Liver (tissue), 10 donors: ENCODE measurements at places on chromosomes 12 and 14. TPM values are rescaled to one million over a fixed set of nuclear protein-coding genes. Genes with fewer than 3 reads are reported as not detected.

DNA sequence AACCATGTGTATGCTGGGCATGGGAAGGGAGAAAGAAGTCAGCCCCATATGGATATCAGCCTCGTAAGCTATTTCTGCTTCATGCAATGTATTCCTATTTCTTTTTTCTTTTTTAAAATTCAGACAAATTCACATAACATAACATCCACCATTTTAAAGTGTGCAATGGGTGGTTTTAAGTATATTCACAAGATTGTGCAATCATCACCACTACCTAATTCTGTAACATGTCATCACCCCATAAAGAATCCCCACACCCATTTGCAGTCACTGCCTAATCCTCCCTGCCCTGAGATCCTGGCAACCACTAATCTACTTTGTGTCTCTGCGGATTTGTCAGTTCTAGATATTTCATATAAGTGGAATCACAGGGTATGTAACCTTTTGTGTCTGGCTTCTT is 9.5 kb downstream of the POMT2 start:
- H3K4me1 ChIP-seq, result peaks cover 3% of the 10 kb centered on the region
- no peaks in the 10 kb centered on the region for H3K36me3 ChIP-seq
- H3K27me3 ChIP-seq, result no peaks in the 10 kb centered on the region

GRCh38 chr12:101231636-101232035 is 21.6 kb upstream of the SLC5A8 start:
- H3K27ac ChIP-seq, result no peak overlapping the region
- no peaks in the 10 kb centered on the region for H3K27me3 ChIP-seq
- DNase-seq, result no peak
- no peaks in the 10 kb centered on the region for H3K36me3 ChIP-seq
- no peak overlapping the region for H3K4me3 ChIP-seq

DNA sequence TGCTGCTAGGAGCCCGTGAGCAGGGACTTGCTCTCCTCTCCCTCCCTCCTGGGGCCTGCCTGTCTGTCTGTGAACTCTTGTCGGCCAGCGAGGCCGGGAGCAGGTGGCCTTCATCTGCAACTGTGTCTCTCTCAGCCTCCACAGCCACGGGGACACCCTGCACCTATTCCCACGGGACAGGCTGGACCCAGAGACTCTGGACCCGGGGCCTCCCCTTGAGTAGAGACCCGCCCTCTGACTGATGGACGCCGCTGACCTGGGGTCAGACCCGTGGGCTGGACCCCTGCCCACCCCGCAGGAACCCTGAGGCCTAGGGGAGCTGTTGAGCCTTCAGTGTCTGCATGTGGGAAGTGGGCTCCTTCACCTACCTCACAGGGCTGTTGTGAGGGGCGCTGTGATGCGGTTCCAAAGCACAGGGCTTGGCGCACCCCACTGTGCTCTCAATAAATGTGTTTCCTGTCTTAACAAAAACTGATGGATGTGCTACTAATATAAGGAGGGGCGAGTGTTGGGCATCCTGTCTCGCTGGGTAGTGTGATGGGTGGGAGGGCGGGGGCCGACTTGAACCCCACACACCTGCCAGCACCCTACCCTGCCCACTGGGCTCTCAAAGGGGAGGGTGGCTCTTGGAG is 34.8 kb downstream of the MEG3 start:
- no peak overlapping the region for H3K4me3 ChIP-seq
- H3K4me1 ChIP-seq, result no peaks in the 10 kb centered on the region
- H3K27me3 ChIP-seq, result no peaks in the 10 kb centered on the region
- no peaks in the 10 kb centered on the region for H3K36me3 ChIP-seq

- no peak for DNase-seq
- no peak overlapping the region for H3K27ac ChIP-seq
- no peaks in the 10 kb centered on the region for H3K27me3 ChIP-seq
- no peaks in the 10 kb centered on the region for H3K36me3 ChIP-seq
- no peaks in the 10 kb centered on the region for H3K4me1 ChIP-seq
Measured at GRCh38 chr14:76098047-76098446, 53.7 kb upstream of the GPATCH2L start.

- H3K27ac ChIP-seq, result no peak overlapping the region
- H3K4me3 ChIP-seq, result no peak overlapping the region
- no peak for DNase-seq
- H3K4me1 ChIP-seq, result no peaks in the 10 kb centered on the region
- H3K36me3 ChIP-seq, result no peaks in the 10 kb centered on the region
- no peaks in the 10 kb centered on the region for H3K27me3 ChIP-seq
Measured at GRCh38 chr12:131327521-131328488, 374.1 kb downstream of the ADGRD1 start.

Gene TPI1
- total RNA-seq, result 190 TPM

GRCh38 chr12:122558745-122559641 is 31.9 kb downstream of the KNTC1 start:
- peaks cover 4% of the 10 kb centered on the region for H3K36me3 ChIP-seq
- no peaks in the 10 kb centered on the region for H3K4me1 ChIP-seq
- DNase-seq, result no peak
- H3K27ac ChIP-seq, result no peak overlapping the region

DNA sequence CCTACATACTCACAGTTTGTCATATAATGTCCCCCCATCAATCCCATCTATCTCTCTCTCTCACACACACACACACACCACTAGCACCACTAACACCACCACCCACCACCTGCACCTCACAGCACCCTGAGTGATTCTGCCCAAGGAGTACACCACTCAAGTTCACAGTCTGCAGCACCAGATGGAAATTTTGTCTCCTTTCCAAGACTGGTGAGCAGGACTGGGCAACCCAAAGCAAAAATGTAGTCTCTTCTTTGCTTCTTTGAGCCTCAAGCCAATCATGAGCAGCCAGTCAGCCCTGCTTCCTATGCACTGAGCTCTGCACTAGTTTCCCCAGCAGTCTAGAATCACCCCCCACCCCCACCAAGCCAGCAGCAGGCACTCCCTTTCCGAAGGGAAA is 15.0 kb upstream of the ARMH4 start:
- H3K27me3 ChIP-seq, result no peaks in the 10 kb centered on the region
- H3K4me1 ChIP-seq, result no peaks in the 10 kb centered on the region
- H3K4me3 ChIP-seq, result no peak overlapping the region
- no peak for DNase-seq
- no peak overlapping the region for H3K27ac ChIP-seq

DNA sequence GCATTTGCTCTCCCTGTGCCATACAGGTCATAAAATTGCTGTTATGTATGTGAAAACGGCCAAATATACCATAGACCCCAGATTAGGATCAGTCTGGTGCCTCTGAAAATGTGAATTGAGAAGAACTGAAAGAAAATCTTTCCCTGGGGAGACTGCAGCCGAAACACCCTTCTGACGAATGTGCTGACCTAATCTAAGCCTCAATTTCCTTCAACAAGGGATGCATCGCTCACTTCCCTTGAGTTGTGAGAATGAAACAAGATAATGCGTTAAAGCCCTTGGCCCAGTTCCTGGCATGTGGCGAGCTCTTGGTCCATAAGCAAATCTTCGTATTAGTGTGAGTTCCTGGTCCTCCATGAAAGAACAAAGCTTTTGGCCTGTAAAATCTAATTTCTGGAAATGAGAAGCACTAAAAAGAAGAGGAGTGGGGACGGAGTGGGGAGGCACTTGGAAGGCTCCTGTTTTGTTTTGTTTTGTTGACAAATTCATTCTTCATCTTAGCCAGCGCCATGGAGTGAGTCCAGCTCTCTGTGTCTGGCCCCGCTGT is 49.5 kb upstream of the RTRAF start:
- H3K4me1 ChIP-seq, result no peaks in the 10 kb centered on the region
- no peak for DNase-seq
- no peak overlapping the region for H3K27ac ChIP-seq
- no peak overlapping the region for H3K4me3 ChIP-seq

Gene CNTN1
- 0.25 TPM for total RNA-seq

DNA sequence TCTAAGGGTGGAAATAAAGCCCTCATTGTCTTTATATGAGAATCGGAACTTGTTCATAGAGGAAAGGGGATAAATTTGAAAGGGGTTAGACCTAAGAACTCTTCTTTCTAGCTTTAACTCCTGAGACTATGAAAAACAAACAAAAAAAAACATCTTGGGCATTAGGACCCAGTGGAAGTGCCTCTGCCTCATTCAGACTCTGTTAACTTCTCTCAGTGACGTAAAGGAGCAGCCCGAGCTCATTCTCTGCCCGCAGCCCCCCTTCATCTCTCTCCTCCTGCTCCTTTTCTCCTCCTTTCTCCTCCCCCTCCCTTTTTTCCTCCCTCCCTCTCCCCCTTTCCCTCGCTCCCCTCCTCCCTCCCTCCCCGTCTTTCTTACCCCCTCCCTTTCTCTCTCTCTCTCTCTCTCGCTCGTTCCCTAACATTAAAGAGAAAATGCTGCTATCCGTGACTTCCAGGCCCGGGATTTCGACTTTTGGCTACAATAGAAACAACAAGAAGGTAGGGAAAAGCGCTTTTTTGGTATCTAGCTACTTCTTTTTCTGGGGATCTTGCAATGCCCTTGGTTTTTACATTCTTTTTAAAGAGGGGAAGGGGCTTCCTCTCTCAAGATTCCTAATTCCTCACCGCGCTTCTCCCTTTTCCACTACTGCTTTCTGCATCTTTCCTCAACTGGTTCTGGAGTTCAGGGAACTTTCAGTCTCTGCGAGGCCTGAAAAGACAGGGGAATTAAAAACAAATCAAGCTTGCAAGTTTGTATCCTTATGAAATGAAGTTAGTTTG is at the start of gene RBMS2:
Gene RBMS2, plus strand, starts transcription at position 231 of the 782 bp plus-strand sequence. Its CDS starts 204 bp downstream, at position 435.
- peak within 1 kb of the TSS; percentile 49 for H3K4me3 ChIP-seq
- DNase-seq, result no peak
- no peaks in the 10 kb centered on the region for H3K27me3 ChIP-seq
- no peaks in the 10 kb centered on the region for H3K4me1 ChIP-seq
- H3K27ac ChIP-seq, result peak within 1 kb of the TSS; percentile 59
- H3K36me3 ChIP-seq, result no peaks in the 10 kb centered on the region

- H3K4me3 ChIP-seq, result no peak overlapping the region
- no peaks in the 10 kb centered on the region for H3K4me1 ChIP-seq
- H3K27ac ChIP-seq, result no peak overlapping the region
- no peak for DNase-seq
- no peaks in the 10 kb centered on the region for H3K27me3 ChIP-seq
- peaks cover 13% of the 10 kb centered on the region for H3K36me3 ChIP-seq
Measured at GRCh38 chr14:55689981-55690871, 110.2 kb downstream of the KTN1 start.

Gene ANO4
- total RNA-seq, result 0.17 TPM

DNA sequence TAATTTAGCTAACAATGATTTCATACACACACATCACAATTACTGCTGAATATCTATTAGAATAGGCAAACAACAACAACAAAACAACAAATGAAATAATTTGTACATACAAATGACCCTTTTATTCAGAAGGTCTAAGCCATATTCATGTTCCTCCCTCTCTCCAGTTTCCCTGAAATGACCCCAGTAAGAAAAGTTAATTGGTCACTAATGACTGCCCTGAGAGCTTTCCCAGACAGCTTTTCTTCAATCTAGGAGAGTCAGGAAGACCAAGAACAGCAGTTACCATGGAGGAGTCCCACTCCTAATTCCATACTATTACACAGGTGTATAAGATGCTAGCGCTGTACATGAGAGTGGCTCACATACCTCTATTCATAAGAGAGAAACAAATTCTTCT is 121.2 kb upstream of the GRIP1 start:
- no peak for DNase-seq
- no peak overlapping the region for H3K27ac ChIP-seq
- no peaks in the 10 kb centered on the region for H3K36me3 ChIP-seq
- H3K27me3 ChIP-seq, result no peaks in the 10 kb centered on the region
- H3K4me1 ChIP-seq, result no peaks in the 10 kb centered on the region

DNA sequence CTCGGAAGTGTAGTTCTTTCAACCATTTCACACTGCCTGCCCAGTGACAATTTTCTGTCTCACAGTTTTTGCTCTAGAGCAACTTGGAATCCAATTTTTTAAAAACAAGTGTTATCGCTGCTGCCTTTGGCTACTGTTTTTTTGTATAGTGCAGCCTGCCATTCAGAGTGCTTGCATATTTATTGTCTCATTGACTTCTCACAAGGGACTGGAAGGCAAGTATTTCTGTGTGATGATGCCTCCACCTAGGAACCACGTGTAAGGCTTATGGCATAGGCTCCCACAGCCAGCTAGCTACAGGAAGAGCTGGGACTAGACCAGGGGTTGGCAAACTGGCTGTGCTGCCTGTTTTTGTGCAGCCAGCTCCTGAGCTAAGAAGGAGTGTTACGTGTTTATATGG is 903 bp downstream of the PARPBP start:
- H3K36me3 ChIP-seq, result peaks cover 2% of the 10 kb centered on the region
- no peak overlapping the region for H3K27ac ChIP-seq
- peak overlapping the region; percentile 73 for H3K4me3 ChIP-seq
- no peak for DNase-seq

DNA sequence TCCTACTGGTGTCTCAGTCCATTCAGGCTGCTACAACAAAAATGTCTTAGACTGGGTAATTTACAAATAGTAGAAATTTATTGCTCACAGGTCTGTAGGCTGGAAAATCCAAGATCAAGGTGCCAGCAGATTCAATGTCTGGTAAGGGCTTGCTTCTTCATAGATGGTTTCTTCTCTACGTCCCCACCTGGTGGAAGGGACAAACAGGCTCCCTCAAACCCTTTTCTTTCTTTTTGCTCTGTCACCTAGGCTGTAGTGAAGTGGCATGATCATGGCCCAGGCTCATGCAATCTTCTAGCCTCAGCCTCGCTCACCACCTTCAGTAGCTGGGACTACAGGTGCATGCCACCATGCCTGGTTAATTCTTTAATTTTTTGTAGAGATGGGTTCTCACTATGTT is 106.8 kb upstream of the RPH3A start:
- DNase-seq, result no peak
- H3K36me3 ChIP-seq, result no peaks in the 10 kb centered on the region
- H3K27ac ChIP-seq, result no peak overlapping the region
- peaks cover 7% of the 10 kb centered on the region for H3K27me3 ChIP-seq
- H3K4me1 ChIP-seq, result no peaks in the 10 kb centered on the region

GRCh38 chr12:19263672-19264071 is 134.1 kb downstream of the PLEKHA5 start:
- no peak overlapping the region for H3K27ac ChIP-seq
- H3K27me3 ChIP-seq, result no peaks in the 10 kb centered on the region
- no peak for DNase-seq

GRCh38 chr14:63647696-63648410 is 6.2 kb upstream of the WDR89 start:
- H3K4me3 ChIP-seq, result no peak overlapping the region
- H3K27ac ChIP-seq, result no peak overlapping the region
- no peak for DNase-seq
- H3K4me1 ChIP-seq, result no peaks in the 10 kb centered on the region
- H3K27me3 ChIP-seq, result no peaks in the 10 kb centered on the region
- no peaks in the 10 kb centered on the region for H3K36me3 ChIP-seq

Gene RNASE12
- total RNA-seq, result not detected

- H3K27ac ChIP-seq, result peak overlapping the region; percentile 23
- H3K4me1 ChIP-seq, result peaks cover 16% of the 10 kb centered on the region
- no peaks in the 10 kb centered on the region for H3K27me3 ChIP-seq
- no peak for DNase-seq
Measured at GRCh38 chr14:101813833-101814232, 52.3 kb downstream of the PPP2R5C start.

Gene GAPDH
- total RNA-seq, result 1,389 TPM

GRCh38 chr12:108363165-108363564 is 24.1 kb upstream of the CMKLR1 start:
- H3K4me3 ChIP-seq, result no peak overlapping the region
- DNase-seq, result no peak
- no peaks in the 10 kb centered on the region for H3K36me3 ChIP-seq

Gene B4GALNT1
- not detected for total RNA-seq

- H3K27me3 ChIP-seq, result no peaks in the 10 kb centered on the region
- no peaks in the 10 kb centered on the region for H3K36me3 ChIP-seq
Measured at GRCh38 chr12:27779920-27780611, at the start of the genes KLHL42 and MANSC4. Gene KLHL42 (plus strand): TSS chr12:27780233. CDS start chr12:27780331, 98 bp downstream. Gene MANSC4 (minus strand): TSS chr12:27780236. CDS start chr12:27771276, 8,960 bp downstream.

- peaks cover 29% of the 10 kb centered on the region for H3K4me1 ChIP-seq
- no peak overlapping the region for H3K4me3 ChIP-seq
- H3K27me3 ChIP-seq, result no peaks in the 10 kb centered on the region
Measured at GRCh38 chr12:62629413-62629812, 162.8 kb downstream of the MON2 start.

Gene FBLN5
- 3.9 TPM for total RNA-seq
